ENCODE measurements at places on chromosomes 4 and X.

DNA sequence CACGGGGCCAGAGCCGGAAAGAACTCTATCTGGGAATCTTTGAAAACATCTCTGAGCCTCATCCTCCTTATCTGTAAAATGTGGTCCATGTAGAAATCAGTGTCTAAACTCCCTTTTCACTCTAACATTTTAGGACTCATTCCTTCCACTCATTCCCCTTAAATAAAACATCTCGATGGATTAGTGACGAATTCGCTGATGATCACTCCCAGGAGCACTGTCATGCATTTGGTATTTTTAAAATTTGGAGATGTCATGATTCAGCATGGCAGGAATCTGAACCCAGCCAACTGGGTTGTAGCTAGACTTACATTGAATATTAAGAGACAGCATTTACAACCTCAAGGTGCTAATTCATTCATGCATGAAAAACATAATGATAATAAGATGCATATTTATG is 88.1 kb downstream of the SPANXN3 start:
- no peak for DNase-seq

DNA sequence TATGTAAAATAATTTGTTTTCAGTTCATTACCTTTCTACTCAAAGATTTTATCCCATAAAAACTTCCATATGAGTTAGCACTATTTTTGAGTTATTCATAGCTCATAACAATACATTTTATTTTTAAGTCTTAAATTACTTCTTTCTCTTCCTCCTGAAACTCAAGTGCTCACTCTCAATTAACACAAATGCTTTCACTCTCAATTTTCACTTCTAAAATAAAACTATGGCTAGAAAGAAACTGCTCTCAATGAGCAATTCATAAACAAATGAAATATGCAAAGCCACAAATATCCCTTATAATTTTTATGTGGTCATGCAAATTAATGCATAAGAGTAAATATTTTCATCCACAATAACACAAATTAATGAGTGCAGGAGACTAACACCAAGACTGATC is 38.8 kb downstream of the MAML3 start:
- DNase-seq = no peak

GRCh38 chrX:14027511-14028019 is 2.1 kb downstream of the GEMIN8 start:
- no peak for DNase-seq

DNA sequence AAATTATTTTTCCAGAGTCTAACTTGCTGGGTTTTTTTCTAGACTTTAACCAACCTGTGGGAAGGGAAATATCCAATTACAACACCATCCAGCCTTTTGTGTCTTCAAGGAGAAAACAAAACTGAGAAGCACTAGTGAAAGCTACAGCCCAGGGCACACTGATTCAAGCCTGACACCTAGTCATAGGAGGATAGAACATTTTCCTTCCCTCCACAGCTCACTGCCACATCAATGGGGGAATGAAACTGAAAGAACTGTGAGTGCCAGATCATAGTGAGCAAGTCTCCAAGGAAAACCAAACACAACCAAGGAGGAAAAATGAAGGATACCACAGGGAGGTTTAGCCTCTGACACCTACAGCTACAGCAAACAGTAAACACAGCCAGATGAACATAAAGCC is 43.3 kb upstream of the MAGEA8 start:
- DNase-seq = no peak

GRCh38 chr4:159926871-159927270 is 824.0 kb downstream of the RAPGEF2 start:
- no peak for DNase-seq

DNA sequence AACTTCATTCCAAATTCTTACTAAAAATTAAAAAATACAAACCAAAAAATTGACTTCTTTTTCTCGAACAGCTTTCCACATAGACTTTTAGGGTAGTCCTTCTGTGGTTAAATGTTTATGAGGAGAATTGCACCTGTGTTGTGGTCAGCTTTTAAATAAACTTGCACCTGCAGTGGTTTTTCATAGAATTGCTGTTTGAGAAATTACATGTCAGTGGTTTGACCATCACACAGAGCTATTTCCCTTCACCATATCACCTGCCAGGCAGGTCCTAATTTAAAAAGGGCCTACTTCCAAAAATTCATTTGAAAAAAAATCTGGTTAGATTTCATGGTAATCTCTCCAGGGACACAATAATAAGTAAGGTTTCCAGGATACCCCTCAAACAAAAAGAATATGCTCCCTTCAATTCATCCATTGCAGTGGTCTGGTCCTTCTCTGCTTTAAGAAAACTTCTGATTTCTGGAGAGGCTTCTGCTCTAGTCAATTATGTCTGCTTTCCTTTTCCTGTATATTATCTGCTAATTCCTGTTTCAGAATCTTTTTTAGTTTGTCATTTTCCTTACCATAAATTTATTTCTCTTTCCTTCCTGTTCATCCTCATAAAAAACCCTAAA is 9.8 kb upstream of the UTP3 start:
- DNase-seq = no peak

GRCh38 chr4:155881555-155881954 is 15.5 kb upstream of the ASIC5 start:
- no peak for DNase-seq

DNA sequence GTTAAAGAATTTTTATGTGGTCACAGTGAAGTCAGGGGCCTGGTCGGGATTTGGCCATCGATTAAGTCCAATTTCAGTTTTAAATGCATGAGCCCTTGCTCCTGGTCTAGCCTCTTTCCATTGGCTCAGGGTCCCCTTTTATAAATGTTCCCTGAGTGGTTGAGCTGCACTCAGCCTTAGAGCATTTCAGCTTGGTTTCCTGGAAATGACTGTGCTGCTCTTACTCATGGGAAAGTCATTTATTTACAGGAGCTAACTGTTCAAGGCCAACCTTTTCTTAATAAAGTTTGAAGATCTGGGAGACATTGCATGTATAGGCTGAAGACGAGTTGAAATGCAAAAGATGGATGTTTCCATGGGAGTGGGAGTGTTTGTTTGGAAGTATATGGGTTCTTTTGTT is 98.8 kb upstream of the CLNK start:
- no peak for DNase-seq

DNA sequence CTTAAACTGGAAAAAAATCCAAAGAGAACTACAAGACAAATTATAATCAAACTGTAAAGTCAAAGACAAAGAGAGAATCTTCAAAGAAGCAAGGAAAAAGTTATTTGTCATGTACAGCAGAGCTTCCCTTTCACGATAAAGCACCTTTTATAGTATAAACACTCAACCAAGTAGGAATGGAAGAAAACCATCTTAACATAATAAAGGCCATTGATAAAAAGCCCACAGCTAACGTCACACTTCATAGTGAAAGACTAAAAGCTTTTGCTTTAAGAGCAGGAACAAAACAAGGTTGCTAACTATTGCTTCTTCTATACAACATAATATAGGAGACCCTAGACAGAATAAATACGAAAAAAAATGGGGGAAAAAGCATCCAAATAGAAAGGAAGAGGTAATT is 595.7 kb upstream of the POU3F4 start:
- DNase-seq = no peak

DNA sequence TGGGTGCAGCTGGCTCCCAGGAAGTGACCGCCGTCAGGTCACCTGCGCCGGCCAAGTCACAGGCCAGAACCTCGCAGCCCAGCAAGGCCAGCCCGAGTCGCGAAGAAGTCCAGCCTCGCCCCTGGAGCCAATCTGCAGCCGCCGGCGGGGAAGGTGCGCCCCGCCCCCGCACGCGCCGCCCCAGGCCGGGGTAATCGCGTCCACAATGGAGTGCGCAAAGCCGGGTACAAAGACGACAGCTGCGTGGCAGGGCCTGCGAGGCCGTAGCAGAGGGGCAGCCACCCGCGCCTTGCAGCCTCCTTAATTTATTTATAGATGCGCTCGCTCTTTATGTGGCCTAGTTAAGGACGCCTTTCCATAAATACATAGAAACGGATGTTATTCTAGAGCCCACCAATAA is 139.4 kb upstream of the CPEB2 start:
- DNase-seq = no peak

GRCh38 chr4:169059306-169060211 is 49.5 kb upstream of the CBR4 start:
- DNase-seq = no peak

- DNase-seq = no peak
Measured at GRCh38 chrX:43969504-43970501, 3.4 kb downstream of the NDP start.

DNA sequence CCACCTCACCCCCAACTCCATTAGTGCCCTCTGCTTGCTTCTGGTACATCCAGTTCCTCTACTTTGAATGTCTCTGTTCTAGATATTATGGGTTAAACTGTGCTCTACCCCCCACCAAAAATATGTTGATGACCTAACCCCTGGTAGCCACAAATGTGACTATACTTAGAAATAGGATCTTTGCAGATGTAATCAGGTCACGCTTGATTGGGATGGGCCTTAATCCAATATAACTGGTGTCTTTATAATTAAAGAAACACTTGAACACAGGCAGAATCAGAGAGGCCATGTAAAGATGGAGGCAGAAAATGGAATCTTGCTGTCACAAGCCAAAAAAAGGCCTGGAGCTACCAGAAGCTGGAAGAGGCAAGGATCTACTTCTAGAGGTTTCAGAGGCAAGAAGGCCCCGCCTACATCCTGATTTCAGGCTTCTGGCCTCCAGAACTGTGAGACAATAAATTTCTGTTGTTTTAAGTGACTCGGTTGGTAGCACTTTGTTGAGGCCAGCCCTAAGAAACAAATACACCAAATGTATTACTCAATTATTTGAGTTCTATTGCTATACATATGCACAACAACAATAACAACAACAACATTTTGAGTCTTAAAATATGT is 220.0 kb downstream of the PPP3CA start:
- no peak for DNase-seq

DNA sequence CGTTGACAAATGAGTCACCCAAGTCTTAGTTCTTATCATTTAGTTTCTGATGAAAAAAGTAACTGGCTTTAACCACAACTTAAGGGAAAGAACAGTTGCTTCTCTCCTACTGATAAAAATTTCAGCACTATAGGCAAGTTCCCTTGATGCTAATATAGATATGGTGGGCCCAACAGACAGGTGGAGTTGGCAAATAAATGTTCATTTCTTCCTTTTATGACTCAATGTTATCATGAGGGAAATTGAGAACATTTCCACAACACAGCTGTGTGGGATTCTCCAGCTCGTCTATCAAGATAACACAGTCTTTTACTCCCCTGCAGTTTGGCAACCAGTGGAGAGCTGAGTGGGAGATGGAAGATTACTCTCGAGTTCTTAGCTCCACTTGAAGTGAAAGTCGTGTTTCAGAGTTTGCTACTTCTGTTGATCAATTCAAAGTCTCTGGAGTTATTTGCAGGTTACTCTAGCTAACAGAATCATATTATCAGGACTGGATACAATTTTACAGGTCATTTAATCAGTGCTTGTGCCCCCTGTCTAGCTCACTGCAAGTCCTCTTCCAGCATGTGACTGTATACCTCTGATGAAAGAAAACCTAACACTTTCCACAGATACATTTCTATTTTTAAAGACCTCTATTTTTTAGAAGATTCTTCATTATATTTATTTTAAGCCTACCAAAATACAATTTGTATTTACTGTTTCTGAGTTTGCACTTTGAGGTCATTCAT is 270.6 kb upstream of the GK2 start:
- no peak for DNase-seq
